ENCODE measurements at places on chromosomes 5 and 9. TPM values are rescaled to one million over a fixed set of nuclear protein-coding genes. Genes with fewer than 3 reads are reported as not detected.

GRCh38 chr9:89362647-89363310, 44.5 kb downstream of the SECISBP2 start:
- peaks cover 39% of the 10 kb centered on the region for H3K36me3 ChIP-seq
- no peak overlapping the region for H3K4me3 ChIP-seq
- H3K4me1 ChIP-seq = no peaks in the 10 kb centered on the region
- no peak overlapping the region for H3K27ac ChIP-seq
- no peaks in the 10 kb centered on the region for H3K27me3 ChIP-seq
- DNase-seq = no peak

- H3K4me3 ChIP-seq = no peak overlapping the region
- H3K27me3 ChIP-seq = no peaks in the 10 kb centered on the region
- no peaks in the 10 kb centered on the region for H3K36me3 ChIP-seq
- H3K4me1 ChIP-seq = no peaks in the 10 kb centered on the region
Measured at GRCh38 chr9:125797930-125798329, 50.8 kb downstream of the PBX3 start.

- peaks cover 10% of the 10 kb centered on the region for H3K27me3 ChIP-seq
- no peaks in the 10 kb centered on the region for H3K36me3 ChIP-seq
- no peak for DNase-seq
Measured at GRCh38 chr9:36991516-36992134, 42.4 kb downstream of the PAX5 start.

GRCh38 chr5:56512313-56512996, 279.3 kb upstream of the ANKRD55 start:
- H3K27me3 ChIP-seq = no peaks in the 10 kb centered on the region
- DNase-seq = no peak
- H3K4me1 ChIP-seq = peaks cover 17% of the 10 kb centered on the region
- H3K27ac ChIP-seq = no peak overlapping the region

DNA sequence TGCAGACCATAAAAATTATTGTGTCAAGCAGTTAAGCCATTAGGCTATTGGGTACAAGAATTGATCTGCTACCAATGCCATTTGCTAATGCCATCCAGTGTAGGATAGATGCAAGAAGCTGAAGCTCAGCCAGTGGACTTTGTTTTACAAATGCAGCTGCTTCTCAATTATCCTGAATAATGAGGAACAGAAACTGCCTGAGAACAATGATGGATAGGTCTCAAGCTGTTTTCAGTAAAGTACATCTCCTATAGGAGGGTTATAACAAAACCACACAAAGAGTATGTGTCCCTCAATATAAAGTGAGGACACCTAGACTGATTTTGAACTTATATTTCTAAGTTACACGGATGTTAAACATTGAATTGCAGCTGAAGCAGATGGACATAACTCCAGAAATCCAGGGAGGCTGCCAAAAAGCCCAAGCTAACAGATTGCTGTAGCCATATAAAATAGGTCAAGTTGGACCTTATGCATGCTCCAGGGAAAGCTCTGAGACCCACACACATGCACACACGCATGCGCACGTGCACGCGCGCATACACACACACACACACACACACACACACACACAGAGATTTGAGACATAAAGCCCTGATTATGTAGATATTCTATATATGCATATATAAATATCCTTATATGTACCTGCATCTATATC, 482.7 kb upstream of the CD180 start:
- no peaks in the 10 kb centered on the region for H3K27me3 ChIP-seq
- no peak for DNase-seq
- H3K27ac ChIP-seq = no peak overlapping the region
- H3K4me3 ChIP-seq = no peak overlapping the region

DNA sequence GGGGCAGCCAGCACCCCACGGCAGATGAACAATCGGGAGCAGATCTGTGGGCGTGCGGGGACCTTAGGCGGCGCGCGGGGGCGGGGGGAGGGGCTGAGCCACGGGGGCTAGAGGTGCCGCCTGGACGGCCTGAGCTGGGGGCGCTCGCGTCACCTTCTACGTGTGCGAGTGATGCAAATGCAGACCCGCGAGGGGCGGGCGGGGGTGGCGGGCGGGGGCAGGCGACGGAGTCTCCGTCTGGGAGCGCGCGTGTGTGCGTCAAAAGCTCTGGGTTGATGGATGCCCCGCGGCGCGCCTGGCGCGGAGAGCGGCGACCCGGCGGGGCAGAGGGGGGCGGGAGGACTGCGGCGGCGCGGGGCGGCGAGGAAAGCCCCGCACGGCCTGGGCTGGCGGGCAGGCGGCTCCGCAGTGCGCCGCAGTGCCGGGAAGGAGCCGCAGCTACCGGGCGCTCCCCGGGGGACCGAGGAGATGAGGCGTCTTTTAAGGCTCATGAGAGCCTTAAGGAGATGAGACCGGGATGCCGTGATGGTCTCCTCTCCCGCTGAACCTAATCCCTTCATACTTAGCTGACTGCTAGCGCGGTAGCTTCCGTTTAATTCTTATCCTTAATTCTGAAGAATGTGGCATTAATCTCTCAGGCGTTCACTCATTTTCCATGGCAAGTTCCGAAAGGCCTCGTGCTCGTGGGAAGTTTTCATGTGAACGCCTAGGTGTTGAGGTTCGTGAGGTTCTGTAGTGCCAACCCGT, 1.5 kb downstream of the SV2C start:
- no peaks in the 10 kb centered on the region for H3K36me3 ChIP-seq
- DNase-seq = no peak
- H3K27me3 ChIP-seq = peaks cover 35% of the 10 kb centered on the region
- no peak overlapping the region for H3K4me3 ChIP-seq
- H3K4me1 ChIP-seq = peaks cover 31% of the 10 kb centered on the region

GRCh38 chr9:35000535-35001284, 11.2 kb downstream of the DNAJB5 start:
- no peaks in the 10 kb centered on the region for H3K27me3 ChIP-seq
- H3K4me3 ChIP-seq = no peak overlapping the region
- H3K27ac ChIP-seq = no peak overlapping the region
- no peak for DNase-seq

GRCh38 chr5:118220556-118221195, 767.7 kb downstream of the DTWD2 start:
- no peak for DNase-seq
- H3K4me3 ChIP-seq = no peak overlapping the region
- no peak overlapping the region for H3K27ac ChIP-seq
- H3K27me3 ChIP-seq = no peaks in the 10 kb centered on the region

DNA sequence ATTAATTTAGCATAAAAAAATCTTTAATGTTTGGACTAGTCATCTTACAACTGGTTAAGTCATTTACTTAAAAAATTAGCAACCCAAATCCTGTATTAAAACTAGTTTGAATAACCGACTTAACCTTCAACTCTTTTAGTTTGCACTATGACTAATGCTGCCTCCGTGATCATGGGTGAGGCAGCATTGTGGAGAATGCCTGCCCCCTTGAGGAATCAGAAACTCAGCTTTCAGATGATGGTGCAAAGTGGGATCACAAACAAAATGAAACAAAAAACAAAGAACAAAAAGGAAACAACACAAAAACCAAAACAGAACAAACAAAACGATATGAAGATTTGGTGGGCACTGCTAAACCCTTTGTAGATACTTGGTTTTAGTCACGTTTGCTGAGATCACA, 127.0 kb upstream of the PALM2AKAP2 start:
- H3K4me1 ChIP-seq = no peaks in the 10 kb centered on the region
- no peaks in the 10 kb centered on the region for H3K36me3 ChIP-seq
- H3K27ac ChIP-seq = no peak overlapping the region
- H3K27me3 ChIP-seq = no peaks in the 10 kb centered on the region
- no peak overlapping the region for H3K4me3 ChIP-seq

- H3K36me3 ChIP-seq = no peaks in the 10 kb centered on the region
- H3K27me3 ChIP-seq = no peaks in the 10 kb centered on the region
- no peaks in the 10 kb centered on the region for H3K4me1 ChIP-seq
- H3K27ac ChIP-seq = no peak overlapping the region
- H3K4me3 ChIP-seq = no peak overlapping the region
- no peak for DNase-seq
Measured at GRCh38 chr9:76699971-76700370, 64.3 kb upstream of the PCA3 start.

- no peaks in the 10 kb centered on the region for H3K27me3 ChIP-seq
- H3K36me3 ChIP-seq = peaks cover 9% of the 10 kb centered on the region
- H3K27ac ChIP-seq = no peak overlapping the region
- peaks cover 67% of the 10 kb centered on the region for H3K4me1 ChIP-seq
Measured at GRCh38 chr5:143400541-143401226, 2.8 kb downstream of the NR3C1 start.

Gene CMBL
- not detected for polyA plus RNA-seq

Gene TMEM215
- not detected for polyA plus RNA-seq
